ENCODE measurements at places on chromosomes 1 and 21. TPM values are rescaled to one million over a fixed set of nuclear protein-coding genes. Genes with fewer than 3 reads are reported as not detected.

The CYP4X1 gene
- total RNA-seq: 1.3 TPM

The FOXO6 gene
- total RNA-seq: 3.8 TPM

The SLC35F3 gene
- 0.78 TPM for total RNA-seq

The SYT2 gene
- total RNA-seq: 11.0 TPM

Measured in H1 (cell line).